ENCODE measurements at places on chromosomes 7 and 10.

DNA sequence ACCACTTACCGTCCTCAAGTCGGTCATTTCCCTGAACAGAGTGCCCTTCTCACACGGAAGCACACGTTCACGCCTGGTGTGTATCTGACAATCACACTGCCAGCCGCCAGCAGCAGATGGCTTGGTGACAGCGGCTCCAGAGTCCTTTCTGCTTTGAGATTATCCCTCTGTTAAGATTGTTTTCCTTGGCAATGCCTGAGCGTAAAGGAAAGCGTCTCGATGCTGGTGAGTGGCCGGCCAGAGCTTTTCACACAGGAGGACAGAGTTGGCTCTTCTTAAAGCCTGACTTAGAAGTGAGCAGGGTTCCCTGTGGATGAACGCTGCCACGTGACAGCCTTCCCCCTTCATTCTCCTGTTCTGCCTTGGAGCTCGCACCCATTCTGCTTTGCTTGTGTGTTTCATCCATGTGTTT, 22.1 kb upstream of the PRKAR1B start:
- DNase-seq, result no peak

- DNase-seq, result no peak
Observed at GRCh38 chr7:128933180-128933891, 4.4 kb upstream of the IRF5 start.

DNA sequence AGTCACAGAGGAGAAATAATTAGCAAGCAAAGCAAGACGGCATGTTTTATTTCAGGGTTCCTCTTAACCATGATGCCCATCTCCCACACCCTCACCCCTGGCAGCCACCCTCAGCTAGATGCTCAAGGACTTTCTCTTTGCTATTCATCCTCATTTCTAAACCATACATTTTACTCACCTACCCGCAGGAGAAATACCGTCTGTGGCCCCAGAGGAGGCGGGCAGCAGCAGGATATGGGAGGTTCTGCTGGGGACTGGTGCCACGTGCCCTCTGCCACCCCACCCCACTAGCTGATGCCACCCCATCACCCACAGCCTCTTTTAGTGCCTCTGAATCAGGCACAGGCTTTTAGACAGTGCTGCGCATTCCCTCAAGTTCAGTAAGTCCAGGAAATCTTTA, 168.7 kb upstream of the ITGB1 start:
- no peak for DNase-seq

GRCh38 chr7:77786018-77786417, 12.2 kb downstream of the TMEM60 start:
- no peak for DNase-seq

GRCh38 chr10:112761256-112761655, 188.8 kb upstream of the TCF7L2 start:
- no peak for DNase-seq
